ENCODE measurements at places on chromosomes 6 and 20. TPM values are rescaled to one million over a fixed set of nuclear protein-coding genes. Genes with fewer than 3 reads are reported as not detected.

DNA sequence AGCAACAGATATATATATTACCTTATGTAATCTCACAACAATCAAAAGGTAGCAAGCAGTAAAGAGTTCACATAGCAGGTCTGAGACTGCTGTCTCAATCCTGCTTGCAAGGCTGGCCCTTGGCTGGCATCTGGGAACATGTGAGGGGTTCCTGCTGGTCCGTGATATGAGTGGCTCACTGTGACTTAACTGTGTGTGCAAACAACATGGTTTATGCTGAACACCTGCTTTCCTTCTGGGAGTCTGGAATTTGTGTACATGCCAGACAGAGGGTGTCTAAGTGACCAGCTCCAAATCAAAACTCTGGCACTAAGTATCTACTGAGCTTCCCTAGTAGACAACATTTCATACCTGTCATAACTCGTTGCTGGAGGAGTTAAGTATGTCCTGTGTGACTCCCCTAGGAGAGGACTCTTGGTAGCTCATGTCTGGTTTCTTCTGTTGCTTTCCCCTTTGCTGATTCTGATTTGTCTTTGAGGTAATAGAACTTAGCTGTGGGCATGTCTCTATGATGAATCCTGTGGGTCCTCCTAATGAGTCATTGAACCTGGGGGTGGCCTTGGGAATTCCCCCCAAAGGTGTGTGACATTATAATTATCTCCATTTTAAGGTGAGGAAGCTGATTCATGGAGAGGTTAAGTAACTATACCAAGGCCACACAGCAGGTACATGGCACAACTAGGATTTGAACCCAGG is 131.6 kb upstream of the NEDD9 start:
- no peak for DNase-seq

- no peak for DNase-seq
Measured at GRCh38 chr20:44701858-44702256, 13.3 kb upstream of the CCN5 start.

DNA sequence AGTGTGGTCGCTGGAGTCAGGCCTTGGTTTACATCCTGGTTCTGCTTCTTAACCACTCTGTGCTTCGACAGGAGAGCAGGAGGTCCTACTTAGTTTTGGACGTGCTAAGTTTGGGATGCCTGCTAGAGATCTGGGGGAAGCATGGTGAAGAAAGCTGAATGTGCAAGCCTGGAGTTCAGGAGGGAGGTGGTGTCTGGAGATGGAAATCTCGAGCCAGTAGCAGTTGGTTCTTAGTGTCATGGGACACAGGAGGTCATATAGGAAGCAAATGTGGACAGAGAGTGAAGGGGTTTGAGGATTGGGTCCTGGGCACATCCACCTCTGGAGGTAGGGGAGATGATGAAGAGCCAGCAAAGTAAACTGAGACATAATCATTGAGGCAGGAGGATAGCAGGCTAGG is 131.4 kb downstream of the SYCP2 start:
- DNase-seq: no peak

DNA sequence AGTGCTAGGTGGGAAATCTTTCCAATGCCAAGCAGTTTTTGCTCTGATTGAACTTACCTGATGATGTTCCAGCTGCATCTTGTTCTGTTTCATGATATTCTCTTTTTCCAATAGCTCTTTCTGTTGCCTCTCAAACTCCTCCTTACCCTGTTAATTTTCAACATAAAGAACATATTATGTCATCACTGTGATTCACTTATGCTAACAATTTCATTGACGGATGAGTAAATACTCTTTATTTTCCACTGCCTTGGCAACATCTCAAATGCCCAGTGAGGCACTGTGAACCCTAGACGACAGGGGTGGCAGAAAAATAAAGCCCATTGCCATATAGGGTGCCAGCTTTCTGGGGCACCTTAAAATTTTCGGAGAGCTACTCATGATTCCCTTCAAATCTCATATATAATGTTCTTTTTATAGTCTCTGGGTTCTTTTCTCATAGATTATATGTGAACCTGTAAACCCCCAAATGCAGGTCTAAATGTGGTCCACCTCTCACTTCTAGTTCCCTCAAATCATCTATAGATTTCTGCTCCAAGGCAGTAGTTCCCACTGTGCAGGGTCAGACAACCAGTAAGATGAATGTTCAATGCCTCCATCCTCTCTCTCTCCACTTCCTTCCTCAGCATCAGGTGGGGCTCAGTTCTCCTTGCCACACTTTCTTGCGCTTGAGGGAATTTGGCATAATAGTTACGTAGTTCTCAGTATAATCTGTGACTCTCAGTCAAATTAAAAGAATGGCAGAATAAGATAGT is 44.1 kb downstream of the NEDD9 start:
- peak; percentile 77 for DNase-seq

DNA sequence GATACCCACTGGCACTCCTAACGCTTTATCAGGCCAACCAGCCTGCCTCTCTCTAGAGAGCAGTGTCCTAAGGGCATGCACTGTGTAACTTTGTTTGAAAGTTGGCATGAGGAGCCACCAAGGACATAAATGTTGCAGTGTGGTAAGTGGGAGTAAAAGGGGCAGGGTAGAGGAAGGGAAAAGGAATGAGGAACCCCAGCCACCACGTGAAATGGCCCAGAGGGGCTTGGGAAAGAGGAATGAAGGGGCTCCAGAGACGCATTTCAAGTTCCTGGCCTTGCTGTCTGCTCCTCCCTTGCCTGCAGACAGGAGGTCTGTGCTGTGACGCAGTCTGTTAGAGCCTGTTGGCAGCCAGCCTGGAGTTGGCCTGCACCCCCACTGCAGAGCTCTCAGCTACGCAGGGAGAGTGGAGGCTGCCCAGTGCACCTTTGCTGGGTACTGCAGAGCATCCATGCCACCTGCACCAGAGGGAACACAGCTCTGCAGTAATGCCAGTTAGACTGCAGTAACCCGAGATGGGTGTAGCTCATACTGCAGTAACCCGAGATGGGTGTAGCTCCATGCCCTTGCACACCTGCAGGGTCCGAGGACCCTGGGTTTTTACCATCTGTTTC is 86.8 kb upstream of the SNAP25 start:
- DNase-seq: no peak

The NKX2-4 gene
- total RNA-seq: not detected

DNA sequence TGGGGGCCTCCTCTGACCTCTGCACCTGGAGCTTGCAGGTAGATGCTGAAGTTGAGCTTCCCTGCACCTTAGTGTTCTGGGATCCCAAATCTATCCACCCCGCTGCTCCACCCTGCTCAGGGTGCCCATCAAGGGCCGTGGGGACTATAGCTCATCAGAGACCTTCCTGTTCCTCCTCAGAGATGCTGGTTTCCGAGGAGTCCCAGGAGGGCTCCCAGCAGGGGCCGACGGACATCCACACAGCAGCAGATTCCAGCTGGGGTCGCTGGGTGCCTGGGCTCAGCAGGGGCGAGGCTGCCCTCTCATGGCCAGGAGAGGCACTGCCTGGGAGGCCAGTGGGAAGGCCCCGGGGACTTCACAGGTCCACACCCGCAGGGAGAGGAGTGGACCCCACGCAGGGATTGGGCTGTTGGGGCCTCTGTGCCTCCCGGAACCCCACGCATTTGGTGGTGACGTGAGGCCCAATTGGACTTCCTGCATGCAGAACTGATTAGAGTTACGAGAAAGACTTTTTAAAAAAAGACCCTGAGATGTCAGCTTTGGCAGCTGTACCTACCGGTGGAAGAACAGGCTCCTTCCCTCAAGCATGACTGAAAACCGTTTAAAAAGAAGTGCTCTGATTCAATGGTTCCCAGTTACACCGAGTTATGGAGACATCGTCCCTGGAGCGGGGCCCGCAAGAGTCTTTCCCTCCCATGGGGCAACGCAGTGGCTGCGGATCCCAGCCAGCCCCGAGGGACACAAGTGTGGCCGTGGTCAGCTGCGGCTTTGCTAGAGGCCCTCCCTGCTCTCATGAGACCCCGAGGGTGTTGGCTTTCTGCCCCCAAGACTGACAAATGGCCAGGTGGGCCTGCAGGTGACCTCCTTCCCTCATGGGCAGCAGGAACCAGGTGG is 25.3 kb upstream of the SLCO4A1 start:
- DNase-seq: peak; percentile 80

DNA sequence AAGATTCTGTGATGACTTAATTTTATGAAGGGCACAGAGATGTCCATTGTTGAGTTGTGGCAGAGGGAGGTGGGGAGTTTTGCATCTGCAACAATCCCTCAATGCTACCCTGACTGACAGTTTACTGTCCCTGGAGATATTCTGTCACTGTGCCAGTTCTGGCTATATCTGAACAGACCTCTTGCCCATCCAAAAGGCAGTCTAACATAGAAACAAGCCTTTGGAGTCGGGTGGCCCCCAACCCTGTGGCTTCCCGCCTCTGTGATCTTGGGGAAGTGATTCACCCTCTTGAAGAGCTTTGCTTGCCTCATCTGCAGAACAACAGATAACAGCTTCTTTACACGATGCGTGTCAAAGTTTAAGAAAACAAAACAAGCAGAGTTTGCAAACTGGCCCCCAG is 3.8 kb upstream of the E2F1 start:
- DNase-seq: peak; percentile 8

DNA sequence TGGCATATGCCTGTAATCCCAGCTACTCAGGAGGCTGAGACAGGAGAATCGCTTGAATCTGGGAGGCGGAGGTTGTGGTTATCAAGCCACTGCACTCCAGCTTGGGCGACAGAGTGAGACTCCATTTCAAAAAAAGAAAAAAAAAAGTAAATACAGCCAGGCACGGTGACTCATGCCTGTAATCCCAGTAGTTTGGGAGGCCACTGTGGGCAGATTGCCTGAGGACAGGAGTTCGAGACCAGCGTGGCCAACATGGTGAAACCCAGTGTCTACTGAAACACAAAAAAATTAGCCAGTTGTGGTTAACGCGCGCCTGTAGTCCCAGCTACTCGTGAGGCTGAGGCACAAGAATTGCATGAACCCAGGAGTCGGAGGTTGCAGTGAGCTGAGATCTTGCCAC is 1.5 kb upstream of the NINL start:
- peak; percentile 23 for DNase-seq

DNA sequence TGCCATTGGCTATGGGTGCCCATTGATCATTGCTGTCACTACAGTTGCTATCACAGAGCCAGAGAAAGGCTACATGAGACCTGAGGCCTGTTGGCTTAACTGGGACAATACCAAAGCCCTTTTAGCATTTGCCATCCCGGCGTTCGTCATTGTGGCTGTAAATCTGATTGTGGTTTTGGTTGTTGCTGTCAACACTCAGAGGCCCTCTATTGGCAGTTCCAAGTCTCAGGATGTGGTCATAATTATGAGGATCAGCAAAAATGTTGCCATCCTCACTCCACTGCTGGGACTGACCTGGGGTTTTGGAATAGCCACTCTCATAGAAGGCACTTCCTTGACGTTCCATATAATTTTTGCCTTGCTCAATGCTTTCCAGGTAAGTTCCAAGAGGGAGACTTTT is 16.4 kb downstream of the ADGRF4 start:
- no peak for DNase-seq

DNA sequence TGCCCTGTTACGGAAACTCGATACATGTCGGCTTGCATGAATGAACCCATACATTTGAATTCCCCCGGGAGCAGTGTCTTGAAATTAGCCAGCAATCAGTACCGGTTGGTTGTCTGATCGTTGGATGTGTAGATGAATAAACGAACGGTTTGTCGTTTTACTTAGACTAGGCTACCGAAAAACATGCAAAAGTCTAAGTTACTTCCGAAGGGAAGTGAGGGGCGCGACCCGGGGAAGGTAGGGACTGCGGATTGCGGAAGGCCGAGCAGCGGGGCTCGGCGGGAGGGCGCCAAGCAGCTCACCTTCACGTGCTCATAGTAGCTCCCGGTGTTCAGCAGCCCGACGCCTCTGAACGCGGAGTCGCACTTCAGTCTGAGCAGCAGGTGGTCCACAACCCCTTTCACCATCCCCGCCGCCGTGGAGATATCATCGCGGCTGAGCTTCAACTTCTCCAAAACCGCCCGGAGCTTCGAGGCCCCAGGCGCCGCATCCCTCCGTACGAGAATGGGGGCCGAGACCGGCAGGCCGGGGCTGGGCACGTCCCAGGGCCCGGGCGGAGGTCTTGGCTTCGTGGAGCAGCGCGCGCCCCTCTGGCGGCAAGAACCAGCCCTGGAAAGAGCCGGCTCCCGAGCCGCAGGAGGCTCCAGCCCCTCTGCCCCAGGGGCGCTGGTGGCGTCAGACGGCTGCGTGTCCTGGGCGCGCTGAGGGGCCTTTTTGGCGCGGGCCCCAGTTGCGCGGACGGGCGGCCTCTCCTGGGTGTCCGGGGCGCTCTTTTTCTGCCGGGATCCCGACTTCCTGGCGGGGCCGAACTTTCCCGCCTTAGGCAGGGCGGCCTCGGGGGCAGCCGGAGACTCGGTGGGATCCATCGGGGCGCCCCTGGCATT is 632 bp downstream of the CGAS start:
- DNase-seq: peak; percentile 67

DNA sequence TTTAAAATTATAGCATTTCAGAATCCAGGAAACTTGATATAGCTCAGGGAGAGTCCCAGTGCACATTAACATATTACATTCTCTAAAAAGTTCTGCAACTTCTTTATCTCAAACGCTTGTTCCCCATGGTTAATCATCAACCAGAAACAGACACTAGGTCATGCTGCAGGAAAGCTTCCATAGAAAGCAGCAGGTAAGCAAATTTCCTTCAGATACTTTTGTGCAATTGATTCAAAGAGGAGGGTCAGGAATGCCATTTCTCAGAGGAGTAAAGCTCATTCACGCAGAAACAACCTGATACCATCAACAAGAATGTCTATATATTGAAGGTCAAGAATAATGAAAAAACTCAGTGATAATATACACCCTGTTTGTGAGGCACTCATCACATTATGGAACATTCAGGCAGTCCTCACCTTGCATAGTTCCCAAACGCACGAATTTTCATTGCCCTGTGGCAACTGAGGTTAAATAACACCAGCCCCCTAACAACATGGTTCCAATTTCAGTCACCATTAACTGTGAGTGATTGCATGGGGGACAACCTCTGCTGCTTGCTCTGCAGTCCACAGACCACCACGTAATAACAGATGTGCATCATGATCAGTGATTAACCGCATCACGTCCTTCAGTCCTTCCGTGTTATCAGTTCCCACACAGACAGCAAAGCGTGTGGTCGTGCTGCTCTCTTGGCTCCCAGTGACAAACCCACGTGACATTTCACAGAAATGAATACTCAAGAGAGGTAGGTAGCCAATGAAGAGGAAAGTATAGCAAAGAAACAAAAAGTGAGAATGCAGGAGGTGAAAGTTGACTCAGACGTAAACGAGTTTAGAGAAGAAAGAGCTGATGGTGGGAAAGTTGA is 95.7 kb downstream of the LY86 start:
- DNase-seq: peak; percentile 81

The KIF25 gene
- total RNA-seq: not detected

DNA sequence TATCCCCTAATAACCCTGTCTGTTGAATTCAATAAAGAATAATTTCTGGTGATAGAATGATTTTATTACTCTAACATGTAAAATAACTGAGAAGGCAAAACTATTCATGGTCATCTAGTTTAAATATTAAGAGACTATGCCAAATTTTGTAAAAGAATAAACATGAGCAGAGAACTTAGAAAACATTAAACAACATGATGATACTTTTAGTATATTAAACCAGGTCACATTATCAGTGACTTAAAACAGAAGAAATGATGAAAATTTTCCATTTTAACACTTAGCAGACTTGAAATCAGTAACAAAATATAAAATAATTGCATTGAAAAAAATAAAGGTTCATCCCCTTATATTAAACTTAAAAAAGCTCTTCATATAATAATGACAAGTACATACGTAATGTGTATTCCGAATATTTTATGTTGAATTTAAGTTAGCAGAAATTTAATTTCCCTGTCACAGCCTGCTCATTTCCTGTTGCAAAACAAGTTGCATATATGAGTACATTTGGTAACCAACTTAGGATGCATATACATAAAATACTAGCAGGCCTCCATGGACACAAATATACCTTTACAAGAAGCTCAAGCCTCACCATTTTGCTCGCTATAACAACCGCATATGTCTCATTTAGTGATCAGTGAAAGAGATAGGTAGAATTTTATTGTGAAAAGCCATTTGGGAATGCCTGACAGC is 40.6 kb downstream of the DTNBP1 start:
- no peak for DNase-seq
